ENCODE measurements at places on chromosomes 2 and 18. TPM values are rescaled to one million over a fixed set of nuclear protein-coding genes. Genes with fewer than 3 reads are reported as not detected.

DNA sequence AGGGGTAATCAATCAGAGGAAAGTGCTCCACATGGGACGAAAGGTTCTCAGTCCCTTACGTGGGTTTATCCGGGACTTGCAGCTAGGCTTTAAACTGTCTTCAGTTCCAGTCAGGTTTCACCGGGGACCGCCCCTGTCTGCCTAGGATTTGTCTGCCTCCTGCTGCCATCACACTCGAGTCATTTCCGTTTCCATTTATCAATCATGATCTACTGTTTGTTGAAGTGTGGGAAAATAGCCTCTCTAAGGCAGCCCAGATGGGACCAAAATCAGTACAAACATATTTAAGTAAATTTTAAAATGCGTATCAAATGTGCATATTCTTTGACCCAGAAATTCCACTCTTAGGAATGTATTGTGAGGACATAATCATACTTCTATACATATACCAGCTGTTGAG is 10.5 kb downstream of the TRAPPC12 start:
- no peak for DNase-seq

- no peak for DNase-seq
These were observed 217.6 kb upstream of the THUMPD2 start for GRCh38 chr2:39996653-39997080.

- no peak for DNase-seq
These were observed 509.1 kb downstream of the MBD2 start for GRCh38 chr18:53715243-53715853.

The RNU2-63P gene
- total RNA-seq = 13.0 TPM

- DNase-seq = no peak
These were observed 20.0 kb downstream of the MAIP1 start for GRCh38 chr2:199975273-199975895.

GRCh38 chr2:11781602-11782001 is 35.2 kb downstream of the LPIN1 start:
- DNase-seq = no peak

GRCh38 chr2:219280651-219281050 is 1.5 kb downstream of the DNAJB2 start:
- no peak for DNase-seq

DNA sequence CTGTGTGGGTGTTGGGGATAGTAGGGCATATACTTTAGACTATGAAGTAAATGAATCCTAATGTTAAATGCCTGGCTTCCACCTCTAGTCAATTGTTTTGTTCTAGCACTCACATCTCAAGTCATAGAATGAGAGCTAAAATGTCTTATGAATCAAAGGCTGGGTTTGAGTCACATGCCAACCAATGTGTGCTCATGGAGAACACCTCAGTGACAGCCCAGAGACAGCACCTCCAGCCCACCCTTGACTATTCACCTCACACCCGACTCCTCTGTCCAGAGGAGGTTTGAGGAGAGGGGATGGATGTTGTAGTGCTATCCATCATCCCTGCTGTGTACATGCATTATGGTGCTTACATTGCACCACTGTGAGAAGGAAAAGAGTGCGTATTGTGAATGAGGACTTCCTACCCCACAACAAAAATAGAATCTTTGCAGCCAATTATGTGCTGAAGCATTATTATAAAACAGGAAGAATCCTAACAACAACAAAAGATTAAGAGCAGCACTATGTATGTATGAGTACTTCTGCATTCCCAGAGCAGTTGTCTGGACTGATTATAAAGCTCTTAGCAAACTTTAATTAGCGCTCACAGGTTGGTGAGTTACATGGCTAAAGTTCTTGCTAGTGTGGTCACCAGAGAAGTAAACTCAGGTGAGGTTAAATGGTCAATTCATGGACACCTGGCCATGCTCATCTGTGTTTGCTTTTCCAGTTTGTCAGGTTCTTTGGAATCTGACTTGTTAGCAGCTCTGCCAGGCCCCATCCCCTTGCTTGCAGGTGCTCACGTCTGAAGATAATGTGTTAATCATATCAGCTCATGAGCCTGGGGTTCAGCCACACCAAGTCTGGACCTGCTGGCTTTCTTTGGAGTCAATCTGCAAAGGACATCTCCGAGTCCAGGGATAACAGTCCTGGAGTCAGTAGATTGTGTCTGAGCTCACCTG is 55.3 kb upstream of the NABP1 start:
- no peak for DNase-seq

The RIT2 gene
- not detected for total RNA-seq

GRCh38 chr18:34971313-34971712 is 69.9 kb upstream of the MAPRE2 start:
- no peak for DNase-seq

The ANKRD44 gene
- total RNA-seq = 10.8 TPM

The C1QL2 gene
- not detected for total RNA-seq

DNA sequence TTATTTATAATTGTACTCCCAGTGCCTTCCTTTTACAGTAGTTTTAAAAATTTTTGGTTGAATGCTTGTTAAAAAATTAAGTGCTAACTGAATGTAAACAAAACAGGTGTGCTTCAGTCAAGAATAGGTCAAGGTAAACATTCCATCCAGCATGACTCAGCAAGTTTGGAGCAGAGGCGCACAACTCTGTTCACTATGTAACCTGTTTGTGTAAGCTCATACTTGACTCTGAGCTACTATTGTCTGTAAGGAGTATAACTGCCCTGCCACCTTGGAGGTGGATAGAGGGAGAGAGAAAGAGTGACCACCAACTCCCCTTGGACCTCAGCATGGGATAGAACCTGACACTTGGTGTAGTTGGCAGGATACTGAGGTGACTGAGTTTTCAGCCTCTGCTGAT is 207.4 kb upstream of the SYT4 start:
- no peak for DNase-seq

The ANKRD30BL gene
- not detected for total RNA-seq

DNA sequence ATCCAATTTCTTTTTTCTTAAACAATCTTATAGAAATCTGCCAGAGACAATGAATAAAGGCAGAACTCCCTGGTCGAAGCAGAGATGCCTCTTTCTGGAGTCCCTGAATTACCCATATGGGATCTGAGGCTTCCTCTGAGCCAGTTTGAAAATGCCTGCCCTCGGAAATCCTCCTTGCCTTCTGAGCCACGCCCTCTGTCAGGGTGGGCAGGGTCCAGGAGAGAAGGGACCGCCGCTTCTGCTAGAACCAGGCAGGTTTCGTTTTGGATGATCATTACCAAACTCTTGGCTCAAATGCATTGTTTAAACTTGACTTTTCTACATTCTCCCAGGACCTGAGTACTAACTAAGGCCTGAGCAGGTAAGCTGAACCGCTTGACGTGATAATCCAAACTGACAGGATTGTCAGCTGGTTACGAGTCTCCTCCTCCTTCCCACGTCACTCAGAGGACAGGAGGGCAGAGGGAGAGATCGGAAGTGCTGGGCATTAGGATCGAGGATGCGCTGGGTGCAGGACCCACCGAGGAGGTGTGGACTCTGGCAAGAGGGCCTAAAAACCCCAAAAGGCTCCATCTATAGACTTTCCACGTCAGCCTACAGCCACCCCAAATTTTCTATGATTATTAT is 128.4 kb downstream of the KLHL29 start:
- no peak for DNase-seq

GRCh38 chr2:168913495-168913894 is 12.4 kb downstream of the G6PC2 start:
- no peak for DNase-seq

DNA sequence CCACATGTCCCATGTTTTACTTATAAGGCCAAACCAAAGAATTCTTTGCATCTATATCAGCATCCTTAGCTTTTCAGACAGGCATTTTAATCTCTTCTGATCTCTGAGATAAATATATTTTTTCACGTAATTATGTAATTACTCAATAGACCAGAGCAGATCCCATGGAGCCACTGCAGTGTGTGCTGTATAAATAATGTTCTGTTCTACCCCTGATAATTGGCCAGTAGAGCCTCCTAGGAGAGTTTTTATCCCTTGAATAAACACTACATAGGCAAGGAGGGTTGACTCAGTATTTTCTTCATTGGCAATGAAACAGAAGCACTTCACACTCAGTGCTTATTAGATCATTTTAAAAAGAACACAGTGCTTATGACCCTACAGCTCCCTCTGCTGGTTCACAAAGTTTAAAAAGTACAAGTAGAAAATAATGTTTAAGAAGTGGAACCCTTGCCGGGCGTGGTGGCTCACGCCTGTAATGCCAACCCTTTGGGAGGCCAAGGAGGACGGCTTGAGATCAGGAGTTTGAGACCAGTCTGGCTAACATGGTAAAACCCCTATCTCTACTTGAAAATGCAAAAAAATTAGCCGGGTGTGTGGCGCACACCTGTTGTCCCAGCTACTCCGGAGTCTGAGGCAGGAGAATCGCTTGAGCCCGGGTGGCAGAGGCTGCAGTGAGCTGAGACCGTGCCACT is 91.9 kb downstream of the PPP1R1C start:
- DNase-seq = no peak

GRCh38 chr2:50449306-50449705 is 582.6 kb downstream of the NRXN1 start:
- DNase-seq = no peak

DNA sequence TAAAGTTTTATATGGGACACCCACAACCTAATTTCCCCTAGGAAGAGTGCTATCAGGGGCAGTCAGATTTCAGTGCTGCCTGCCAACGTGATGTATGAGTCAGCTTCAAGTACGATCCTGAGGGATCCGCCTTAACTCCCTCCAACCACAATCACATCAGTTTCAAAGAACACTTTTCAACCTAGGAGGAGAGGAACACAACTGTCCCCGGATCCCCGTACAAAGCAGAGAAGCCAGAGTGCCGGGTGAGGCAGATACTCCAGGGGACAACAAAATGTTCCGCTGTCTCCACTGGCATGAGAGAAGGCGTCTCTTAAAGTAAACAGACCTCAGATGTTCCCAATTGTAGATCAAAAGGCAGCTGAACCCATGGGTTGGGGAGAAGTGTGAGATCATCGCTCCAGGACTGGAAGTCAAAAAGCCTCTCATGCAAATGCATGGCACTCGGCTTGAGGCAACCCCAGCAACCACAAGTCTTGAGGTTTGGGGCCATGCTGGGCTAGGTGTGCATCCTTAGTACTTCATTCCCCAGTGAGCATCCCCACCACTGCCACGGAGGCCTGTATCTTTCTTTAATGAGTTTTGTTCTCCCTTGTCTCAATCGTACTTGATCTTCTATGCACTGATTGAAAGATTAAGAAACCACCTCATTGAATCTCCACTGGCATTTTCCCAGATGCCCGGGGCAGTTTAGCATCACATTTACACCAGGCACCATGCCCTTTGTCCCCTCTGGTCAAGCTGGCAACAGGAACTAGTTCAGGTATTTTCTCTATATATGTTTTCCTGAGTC is 91.0 kb upstream of the CCBE1 start:
- no peak for DNase-seq

Data from mesothelial cell of epicardium (in vitro differentiated cells).